SIG-M5 (cell line): ENCODE measurements at places on chromosomes 12 and 14.

GRCh38 chr12:10289005-10289754, 18.5 kb upstream of the KLRD1 start:
- DNase-seq: no peak

DNA sequence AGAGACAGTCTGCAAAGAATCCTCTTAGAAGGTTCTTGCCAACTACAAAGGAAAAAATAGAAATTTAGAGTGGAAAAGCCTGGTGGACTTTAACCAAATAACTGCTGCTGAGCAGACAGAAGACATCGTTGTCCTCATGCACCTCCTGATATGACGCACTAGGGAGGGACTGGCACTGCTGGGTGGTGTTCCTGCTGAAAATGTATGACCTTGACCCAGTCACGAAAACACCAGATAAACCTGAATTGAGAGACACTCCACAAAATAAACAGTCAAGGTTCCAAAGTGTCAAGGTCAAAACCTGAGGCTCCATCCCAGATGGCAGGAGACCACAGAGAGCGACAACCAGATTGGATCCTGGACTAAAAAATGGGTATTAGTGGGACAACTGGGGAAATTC, 61.9 kb downstream of the CHGA start:
- no peak for DNase-seq

DNA sequence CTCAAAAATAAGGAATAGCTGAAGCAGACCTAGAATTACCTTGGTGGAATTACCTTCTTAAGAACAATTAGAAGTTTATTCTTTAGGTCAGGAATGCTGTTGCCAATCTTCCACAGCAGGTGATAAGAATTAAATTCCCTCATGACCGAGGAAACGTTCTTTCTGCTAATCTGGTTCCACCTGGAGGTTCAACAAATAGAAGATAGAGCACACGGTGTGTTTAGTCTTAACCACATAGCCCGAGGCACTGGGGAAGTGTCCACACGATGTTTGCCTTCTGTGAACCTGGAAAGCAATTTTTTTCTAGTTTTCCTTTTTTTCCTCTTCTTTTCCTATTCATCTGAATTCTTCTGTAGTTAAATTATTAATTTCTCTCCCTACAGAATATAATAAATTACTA, 906.9 kb downstream of the NRXN3 start:
- DNase-seq: no peak

DNA sequence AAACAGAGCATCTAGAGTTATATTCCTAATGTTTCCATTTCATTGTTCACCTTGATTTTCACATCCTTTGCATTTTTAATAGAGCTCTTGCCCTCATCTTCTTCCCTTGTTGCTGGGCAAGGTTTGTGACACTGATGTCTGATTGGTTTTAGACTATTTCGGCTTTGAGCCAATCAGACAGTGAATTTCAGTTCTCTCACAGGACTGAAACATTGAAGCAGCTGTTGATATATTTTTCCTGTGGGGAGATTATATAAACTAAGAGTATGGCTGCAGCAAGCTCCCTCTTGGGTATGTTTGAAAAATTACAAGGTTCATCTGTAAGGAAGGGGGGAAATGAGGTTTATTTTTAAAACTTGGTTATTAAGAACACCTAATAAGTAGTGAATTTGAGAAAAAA, 51.2 kb downstream of the ATF7IP start:
- DNase-seq: no peak

- DNase-seq: no peak
Measured at GRCh38 chr14:32710231-32710671, 228.4 kb upstream of the NPAS3 start.

GRCh38 chr14:54301359-54301758, 95.4 kb upstream of the CDKN3 start:
- DNase-seq: no peak

- no peak for DNase-seq
Measured at GRCh38 chr12:38969706-38970105, 64.3 kb upstream of the CPNE8 start.

- DNase-seq: no peak
Measured at GRCh38 chr14:99924379-99924778, 131.2 kb downstream of the EML1 start.

DNA sequence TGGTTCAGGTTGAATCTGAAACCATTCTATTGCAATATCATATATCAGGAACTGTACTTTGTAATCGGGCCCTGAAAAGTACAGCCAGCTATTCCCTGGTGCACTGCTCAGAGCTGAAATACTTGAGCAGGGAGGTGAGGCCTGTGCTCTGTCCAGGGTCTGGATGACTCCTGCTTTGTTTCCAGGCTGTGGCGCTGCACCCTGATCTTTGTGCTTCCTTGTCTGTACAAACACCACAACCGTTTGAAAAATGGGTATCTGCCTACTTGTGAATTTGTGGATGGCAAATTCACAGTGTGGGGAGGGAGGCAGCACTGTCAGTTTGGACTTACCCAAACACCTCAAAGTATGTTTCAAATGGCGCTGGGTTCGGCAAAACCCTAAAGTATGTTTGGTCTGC, 155.4 kb upstream of the FAR2 start:
- no peak for DNase-seq

GRCh38 chr12:77830583-77831351, at the start of gene NAV3:
Gene NAV3, plus strand, starts transcription at chr12:77830894. Its CDS starts 568 bp downstream, at chr12:77831462.
- no peak for DNase-seq

GRCh38 chr14:71591231-71591630, 341.0 kb upstream of the RGS6 start:
- DNase-seq: no peak

- DNase-seq: no peak
Measured at GRCh38 chr14:47207617-47208016, 467.8 kb downstream of the MDGA2 start.

GRCh38 chr12:116284396-116284795, 6.9 kb upstream of the MED13L start:
- peak; percentile 90 for DNase-seq

GRCh38 chr12:56084958-56085543, 5.1 kb downstream of the ERBB3 start:
- no peak for DNase-seq

DNA sequence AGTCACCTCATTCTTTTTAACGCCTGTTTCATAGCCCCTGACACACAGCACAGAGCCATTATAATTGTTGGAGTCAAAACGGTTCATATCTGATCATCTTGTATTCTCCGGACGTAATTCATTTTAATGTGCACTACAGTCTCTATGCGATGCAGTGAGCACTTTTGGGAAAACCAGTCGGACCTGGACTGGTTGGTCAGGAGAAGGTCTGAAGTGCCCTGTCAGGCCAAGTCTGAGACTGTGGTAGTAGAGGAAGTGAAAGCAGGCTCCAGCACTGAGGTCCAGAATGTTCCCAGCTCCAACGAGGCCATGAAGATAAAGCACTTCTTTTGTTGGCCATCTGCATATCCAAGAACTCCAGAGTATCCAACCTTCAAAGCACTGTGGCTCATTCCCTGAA, 117.1 kb upstream of the NCOR2 start:
- no peak for DNase-seq

GRCh38 chr12:64603183-64603841, 7.0 kb upstream of the RASSF3 start:
- DNase-seq: no peak

DNA sequence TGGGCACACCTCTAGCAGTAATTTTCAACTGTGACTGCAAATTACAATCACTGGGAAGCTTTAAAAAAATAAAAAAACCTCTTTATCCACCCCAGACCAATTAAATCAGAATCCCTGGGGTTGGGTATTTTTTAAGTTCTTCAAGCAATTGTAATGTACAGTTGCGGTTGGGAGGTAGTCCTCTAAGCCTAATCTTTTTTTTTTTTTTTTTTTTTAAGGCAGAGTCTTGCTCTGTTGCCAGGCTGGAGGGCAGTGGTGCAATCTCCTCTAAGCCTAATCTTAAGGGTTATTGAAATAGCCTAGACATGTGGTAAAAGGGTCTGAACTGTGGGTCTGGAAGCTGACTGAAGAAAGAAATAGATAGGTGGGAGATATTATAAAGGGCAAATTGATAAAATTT, 230.5 kb downstream of the AKAP6 start:
- no peak for DNase-seq

DNA sequence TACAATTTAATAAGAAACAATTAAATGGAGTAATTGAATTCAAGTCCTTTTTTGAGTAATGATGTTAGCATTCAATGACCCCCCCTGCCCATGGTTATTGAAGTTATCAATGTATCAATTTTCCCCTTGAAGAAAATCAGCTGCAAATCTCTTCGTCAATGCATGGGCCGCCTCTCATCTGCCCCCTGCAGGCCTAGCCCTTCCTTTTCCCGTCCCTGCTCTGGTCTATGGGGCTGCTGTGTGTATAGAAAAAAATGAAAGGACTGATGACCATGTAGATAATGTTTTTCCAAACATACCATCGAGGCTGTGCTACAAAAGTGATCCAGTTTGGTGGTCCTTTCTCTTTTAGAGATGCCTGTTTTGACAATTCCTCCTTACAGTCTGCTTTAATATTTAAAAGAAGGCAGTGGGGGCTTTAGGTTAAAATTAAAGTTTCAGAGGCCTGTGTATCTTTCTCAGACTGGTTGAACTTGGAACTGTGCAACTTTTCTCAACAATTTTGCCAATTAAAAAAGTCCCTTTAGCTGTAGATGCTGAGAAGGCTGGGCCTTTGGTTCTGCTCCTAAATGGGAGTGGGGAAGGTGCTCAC, 98.4 kb downstream of the APAF1 start:
- no peak for DNase-seq

DNA sequence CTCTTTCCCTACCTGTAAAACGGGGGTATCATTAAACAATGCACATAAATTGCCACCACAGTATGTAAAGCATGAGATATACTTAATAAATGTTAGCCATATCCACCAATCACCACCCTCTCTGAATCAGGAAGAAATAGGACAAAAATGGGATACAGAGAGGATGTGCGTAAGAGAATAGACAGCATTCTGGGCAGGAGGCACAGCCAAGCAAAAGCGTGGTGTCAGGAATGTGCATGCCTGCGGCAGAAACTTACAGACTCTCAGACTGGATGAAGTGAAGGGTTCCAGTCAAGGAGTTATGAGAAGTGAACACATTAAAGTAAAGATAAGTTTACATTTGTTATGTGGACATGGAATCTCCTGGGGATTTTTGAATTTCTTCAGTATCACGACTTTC, 121.7 kb upstream of the MDM1 start:
- no peak for DNase-seq

DNA sequence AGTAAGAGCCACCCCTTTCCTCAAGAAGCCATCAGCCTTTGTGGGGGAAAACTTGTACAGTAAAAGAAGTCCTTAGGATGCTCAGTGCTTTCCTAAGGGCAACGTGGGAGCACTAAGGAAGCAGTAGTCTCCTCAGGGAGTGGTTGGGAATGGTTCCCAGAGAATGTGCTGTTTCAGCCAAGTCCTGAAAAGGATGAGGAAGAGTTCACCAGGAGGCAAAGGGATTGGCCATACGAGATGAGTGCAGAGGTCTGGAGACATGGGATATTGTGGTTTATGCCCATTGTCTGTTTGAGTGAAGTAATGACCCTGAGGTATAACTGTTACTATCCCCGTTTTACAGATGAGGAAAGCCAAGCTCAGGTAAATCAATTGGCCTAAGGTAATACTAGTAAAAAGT, 86.0 kb upstream of the ATF1 start:
- no peak for DNase-seq

DNA sequence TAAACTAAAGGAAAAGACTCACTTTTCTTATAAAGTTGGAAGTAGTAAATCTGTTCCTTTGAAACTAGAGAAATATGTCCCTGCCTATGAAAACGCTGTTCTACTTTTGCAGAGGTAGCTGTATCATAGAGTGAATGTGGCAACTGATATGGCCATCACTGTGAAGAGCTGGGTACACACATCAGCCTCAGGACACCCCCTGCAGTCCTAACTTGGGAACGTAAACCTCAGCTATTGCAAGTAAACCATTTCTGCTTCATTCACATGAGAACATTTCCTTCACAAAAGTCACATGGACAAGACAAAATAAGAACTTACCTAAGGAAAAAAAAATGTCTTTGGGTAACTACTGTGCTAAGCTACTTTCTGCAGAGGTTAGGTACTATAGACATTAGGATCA, 233.3 kb upstream of the PPFIA2 start:
- DNase-seq: no peak

GRCh38 chr14:22646570-22647254, 2.6 kb upstream of the OR6J1 start:
- DNase-seq: no peak

- no peak for DNase-seq
Measured at GRCh38 chr14:63269561-63270225, 49.0 kb downstream of the GPHB5 start.

DNA sequence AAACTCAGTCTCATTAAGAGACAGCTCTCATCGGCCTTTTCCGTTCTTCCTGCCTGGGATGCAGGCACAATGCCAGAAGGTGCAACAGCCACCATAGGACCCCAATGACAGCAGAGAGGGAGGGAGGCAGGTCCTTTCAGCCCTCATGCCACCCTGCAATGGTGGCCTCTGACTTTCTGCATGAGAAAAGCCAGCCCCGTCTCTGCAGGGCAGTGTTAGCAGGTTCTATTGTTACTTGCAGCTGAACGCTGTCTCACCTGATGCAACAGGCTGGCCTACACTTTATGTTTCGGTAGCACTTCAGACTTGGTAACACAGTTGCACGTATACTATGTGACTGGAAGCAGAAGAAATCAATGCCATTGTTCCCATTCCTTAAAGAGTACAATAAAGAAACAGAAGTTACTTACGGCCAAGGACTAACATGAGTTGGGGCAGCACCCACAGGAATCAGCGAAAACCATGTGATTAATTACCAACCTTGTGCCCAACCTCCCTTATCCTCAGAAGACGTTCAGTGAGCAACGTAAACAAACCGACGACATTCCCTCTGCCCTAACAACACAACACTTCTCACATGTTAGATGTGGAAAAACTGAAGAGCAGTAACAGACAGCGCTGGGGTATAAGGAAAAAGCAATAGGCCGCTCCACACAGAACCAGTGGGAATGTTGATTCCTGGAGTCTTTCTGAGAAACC, 102.1 kb downstream of the RIMBP2 start:
- no peak for DNase-seq
